ENCODE measurements at places on chromosomes 7 and 10.

- no peak for DNase-seq
These were observed 177.4 kb downstream of the ARHGAP12 start for GRCh38 chr10:31751051-31751737.

DNA sequence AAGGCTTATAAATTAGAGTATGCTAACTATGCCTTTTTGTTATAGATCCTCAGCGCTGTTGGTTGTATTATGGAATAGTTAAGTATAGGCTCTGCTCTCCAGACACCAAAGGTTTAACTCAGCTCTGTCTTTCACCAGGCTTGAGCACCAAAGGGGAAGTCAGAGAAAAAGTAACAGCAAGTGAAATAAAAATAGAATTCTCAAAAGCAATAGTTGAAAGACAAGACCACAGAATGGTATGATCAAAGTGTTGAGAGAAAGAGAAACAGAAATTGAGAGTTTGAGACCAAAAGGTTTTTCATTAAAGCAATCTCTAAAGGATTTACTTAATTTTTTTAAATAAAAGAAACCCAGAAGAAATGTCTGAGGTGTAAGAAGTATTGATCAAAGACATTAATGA lies 529.8 kb upstream of the C7orf33 start:
- DNase-seq = no peak

DNA sequence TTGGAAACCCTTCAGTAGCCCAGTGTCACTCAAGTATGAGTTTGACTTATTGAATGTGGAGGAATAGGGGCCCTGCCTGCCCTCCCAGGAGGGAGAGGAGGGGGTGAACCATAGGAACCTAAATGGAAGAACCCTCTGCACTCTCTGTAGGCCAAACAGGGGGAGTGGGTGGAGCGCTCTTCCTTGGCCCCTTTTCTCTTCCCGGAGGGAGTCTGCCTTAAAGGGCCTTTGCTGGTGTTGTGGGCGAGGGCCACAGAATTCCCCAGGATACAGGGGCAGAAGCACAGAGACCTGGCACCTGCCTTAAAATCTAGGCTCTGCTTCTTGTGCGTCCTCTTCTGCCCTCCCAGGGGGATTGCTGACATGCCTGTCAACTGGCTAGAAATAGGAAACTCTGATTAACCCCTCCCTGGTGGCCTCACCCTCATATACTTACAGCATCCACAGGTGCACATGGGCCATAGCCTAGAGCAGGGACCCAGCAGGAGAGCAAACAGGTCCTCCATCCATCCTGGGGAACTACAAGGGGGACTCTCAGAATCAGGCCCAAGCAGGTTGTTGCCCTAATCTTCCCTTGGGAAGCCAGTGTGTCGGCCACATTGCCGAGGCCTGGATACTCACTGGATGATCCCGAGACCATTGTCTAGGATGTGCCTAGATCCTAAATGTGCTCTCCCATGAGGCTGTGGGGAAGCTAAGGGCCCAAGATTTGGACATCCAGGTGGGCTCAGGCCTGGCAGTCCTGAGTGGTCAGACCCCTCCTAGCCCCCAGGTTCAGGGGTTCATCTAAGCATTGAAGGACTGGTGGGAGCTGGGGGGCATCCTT lies 3.4 kb downstream of the TRIM8 start:
- DNase-seq = no peak

- DNase-seq = no peak
These were observed 125.3 kb downstream of the DYNC1I1 start for GRCh38 chr7:95897557-95898251.

GRCh38 chr10:113692271-113692670 lies 12.6 kb downstream of the CASP7 start:
- DNase-seq = no peak

GRCh38 chr10:132457328-132458070 lies 60.5 kb downstream of the PWWP2B start:
- DNase-seq = no peak

DNA sequence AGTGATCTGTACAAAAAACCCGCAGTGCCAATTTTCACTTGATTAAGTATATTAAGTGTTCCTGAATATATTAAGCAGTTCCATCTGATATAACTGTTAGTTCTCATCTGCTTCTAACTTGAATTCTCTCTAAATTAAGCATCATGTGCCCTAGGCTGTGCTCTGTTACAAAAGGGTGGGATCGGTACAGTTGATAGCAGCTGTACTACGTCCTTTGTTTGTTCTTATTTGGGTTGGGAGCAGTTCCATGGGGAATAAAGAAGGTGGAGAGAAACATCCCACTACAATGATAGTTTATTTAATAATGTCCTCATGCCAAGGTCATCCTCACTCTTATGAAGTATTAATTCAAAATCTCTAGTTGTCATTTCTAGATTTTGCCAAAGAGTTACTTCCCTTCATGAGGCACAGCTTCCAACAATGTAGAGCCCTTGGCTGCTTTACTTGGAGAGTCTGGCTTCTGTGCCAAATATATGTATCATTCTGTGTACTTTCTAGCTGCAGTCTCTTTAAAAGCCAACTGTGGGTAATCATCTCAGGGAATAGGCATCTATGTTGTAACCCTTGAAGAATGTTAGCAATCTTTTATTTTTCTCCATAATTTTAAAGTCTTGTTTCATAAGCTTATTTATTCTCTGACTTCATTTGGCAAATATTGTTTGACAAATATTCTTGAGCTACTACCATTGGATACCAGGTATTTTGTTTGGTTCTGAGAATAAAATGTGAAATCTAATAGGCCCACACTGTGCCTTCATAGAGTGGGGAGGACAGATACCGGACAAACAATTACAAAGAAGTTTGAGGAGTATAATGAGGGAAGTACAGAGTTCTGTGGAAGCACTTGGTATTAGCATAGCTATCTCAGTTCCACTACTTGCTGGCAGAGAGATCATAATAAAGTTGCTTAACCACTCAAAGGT lies 22.4 kb upstream of the AHR start:
- no peak for DNase-seq

DNA sequence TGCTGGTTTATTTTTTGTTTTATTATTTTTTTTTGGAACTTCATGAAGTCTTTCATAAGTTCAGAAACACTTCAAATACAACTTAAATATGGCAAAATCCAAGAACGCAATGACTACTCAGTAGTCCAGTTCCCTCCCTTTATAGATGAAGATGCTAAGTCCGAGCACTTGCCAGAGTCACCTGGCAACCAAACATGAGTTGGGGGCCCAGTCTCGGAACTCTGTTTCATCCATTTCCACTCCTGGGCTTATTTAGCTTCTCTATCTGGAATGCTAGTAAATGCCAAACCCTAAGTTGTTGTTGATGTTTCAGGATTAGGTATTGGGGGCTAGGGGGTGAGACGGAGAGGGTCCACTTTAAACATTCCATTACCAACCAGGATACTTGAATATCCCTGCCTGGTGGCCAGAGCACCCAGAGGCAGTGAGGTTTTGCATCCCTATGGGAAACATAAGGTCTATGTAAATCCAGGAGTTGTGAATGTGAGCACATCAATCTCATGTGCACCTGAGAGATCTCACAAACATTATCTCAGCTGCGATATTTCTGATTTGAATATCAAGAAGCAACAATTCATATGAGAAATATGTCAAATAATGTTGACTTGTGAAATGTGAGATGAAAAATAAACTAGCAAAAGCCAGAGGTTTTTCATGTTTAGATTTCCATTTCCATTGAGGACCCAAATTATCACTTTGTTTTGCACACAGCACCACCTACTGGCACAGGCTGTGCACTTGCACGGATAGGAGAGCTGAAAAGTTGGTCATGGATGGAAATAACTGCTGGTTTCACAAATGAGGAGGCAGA lies 129.3 kb downstream of the PKD1L1 start:
- peak; percentile 71 for DNase-seq

GRCh38 chr7:4683884-4684565 lies 1.9 kb downstream of the FOXK1 start:
- no peak for DNase-seq

DNA sequence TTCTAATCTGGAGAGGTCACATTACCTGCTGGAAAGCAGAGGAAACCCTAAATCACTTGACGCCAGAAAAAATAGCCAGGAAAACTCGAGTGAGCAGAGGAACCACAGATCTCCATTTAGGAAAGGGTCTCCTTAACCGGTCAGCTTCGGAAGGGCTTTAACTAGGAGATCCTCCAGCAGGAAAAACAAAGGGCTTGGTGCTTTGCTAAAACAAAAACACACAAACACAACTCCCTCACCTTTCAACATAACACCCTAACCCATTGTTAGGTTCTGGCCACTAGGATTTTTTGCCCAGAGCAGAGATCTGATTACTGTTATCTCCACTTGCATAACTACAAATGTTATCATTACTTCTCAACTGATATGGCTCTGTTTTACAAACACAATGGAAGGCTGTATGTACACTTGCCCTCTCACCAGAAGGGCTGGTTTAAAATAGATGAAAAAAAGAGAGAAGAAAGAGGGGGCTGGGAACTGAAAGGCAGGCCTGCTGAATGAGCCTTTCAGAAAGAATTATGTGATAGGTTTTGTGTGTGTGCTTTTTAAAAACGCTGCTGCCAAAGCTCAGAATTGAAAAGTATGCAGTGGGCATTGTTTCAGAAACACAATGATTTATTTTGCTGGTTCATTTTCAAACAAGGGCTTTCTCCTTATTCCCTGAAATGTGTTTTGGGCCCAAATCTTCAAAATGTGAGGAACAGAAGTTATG lies 161.5 kb downstream of the FGFR2 start:
- DNase-seq = no peak

GRCh38 chr10:3783682-3784432 lies 1.2 kb downstream of the KLF6 start:
- no peak for DNase-seq

- DNase-seq = no peak
These were observed 499.6 kb downstream of the MAGI2 start for GRCh38 chr7:78953726-78954363.

- peak; percentile 44 for DNase-seq
These were observed 196.7 kb downstream of the IPMK start for GRCh38 chr10:58070956-58071355.

DNA sequence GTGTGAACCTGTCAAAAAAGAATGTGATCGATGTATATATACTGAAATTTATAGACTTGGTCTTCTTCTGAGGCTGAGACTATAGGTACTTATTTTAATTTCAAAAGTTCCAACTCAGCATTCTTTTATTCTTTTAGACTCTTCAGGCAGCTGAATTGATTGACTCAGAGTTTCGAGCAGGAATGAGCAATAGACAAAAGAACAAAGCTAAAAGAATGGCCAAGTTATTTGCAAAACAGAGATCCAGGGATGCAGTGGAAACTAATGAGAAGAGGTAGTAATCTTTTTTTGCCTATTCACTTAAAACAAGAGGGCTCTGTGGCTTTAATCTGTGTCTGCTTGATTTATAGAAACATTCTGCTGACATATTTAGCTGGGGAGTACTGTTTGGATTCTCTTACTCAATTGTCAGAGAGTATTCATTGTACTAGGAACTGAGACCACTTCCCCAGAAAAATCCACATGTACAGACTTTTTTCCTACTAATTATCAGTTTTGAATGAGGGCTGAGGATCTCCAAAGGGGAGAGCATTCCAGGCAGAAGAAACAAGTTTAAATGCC lies 30.1 kb downstream of the BTAF1 start:
- DNase-seq = no peak

DNA sequence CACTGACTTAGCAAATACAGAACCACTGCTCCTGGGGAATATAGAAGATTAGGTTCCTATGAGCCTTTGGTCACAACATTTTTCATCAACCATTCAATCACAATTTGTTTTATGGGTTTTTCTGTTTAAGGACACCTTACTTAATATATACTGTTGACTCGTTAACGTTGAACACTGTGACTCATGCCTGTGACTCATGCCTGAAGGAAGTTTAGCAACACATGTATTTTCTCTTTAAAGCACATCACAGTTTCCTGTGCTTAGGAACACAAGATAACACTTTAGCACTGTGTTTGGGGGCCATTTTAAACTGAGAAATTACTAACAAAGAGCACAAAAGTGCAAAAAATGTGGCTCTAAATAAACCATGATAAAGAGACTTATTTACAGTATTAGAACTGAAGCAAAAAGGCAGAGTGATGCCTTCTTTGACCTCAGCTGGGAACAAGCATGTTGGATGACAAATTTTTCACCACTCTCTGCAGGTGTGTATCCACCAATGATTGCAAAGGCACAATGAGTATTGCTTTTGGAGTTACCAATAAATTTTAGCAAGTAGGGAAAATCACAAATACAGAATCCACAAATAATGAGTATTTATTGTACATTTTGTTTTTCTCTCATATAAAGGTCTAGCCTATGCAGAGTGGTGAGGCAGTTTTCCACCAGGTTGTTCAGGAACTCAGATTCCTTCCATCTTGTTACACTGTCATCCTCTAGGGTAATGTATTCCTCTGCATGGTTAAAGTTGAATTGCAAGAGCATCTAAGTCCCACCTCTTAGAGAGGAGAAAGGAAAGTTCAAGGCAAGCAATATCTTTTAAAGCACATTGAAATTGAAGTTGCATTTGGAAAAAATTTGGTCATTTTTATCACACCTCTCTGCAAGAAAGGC lies 7.3 kb downstream of the FGFBP3 start:
- no peak for DNase-seq

GRCh38 chr10:129483430-129484010 lies 16.5 kb downstream of the MGMT start:
- no peak for DNase-seq

GRCh38 chr10:85012305-85012704 lies 683.9 kb downstream of the CCSER2 start:
- DNase-seq = no peak

DNA sequence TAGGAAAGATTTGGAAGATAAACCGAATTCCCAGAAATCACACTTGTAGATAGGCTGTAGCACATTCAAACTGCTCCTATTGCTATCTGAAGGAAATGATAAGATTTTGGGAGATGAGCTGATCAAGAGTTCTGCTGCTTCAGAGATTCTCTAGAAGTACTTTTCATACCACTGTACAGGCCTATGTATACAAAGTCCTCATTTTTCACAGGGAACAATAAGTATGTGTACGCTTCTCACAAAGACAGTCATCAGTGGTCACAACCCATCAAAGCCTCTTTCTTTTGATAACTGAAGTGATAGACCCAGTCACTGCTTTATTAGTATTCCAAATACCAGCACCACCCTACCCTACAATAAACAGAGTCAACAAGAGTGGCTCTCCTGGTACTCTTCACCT lies 15.6 kb upstream of the SEPTIN7 start:
- no peak for DNase-seq

- peak; percentile 72 for DNase-seq
These were observed 22.5 kb upstream of the ASCC1 start for GRCh38 chr10:72238392-72239175.

- DNase-seq = no peak
These were observed 39.4 kb upstream of the RET start for GRCh38 chr10:43037440-43037839.

All from cerebellum (tissue), 4 donors.